ENCODE measurements at places on chromosomes 2 and 18.

- peak; percentile 50 for DNase-seq
These were observed 26.3 kb upstream of the EPG5 start for GRCh38 chr18:45993438-45993837.

DNA sequence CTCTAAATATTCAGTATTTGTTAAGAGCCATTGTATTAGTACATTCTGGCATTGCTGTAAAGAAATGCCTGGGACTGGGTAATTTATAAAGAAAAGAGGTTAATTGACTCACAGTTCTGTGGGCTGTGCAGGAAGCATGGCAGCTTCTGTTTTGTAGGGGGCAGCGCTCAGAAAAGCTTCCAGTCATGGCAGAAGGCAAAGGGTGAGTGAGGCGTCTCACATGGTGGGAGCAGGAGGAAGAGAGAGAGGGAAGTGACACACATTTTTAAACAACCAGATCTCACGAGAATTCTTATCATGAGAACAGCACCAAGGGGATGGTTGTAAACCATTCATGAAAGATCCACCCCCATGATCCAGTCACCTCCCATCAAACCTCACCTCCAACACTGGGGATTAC is 13.8 kb upstream of the CCDC102B start:
- no peak for DNase-seq

- DNase-seq, result no peak
These were observed 67.1 kb upstream of the MAP4K4 start for GRCh38 chr2:101630224-101630949.

GRCh38 chr2:128262315-128263253 is 56.1 kb downstream of the HS6ST1 start:
- no peak for DNase-seq

GRCh38 chr2:145744541-145745386 is 1224.8 kb upstream of the ZEB2 start:
- peak; percentile 78 for DNase-seq

DNA sequence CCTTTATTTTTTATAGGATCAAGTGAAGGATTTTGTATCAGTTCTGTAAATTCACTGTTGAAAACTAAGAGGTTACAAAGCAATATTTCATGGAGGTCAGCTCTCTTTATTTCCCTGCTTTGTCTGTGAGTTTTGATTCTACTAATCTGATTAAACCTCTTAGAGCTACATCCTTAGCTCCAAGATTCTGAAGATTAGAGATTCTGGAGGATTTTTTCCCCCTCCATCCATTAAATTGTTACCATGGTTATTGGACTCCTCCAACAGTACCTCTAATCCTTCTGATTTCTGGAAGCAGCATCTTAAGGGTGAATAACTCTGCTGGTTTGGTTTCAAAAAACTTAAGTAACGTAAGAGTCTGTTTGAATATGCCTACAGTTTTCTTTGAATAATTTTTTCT is 110.0 kb downstream of the TANC1 start:
- no peak for DNase-seq

GRCh38 chr2:10912076-10912731 is 470 bp downstream of the KCNF1 start:
- DNase-seq, result no peak

Data from fibroblast of villous mesenchyme (primary cell).